Stimulated activated CD4-positive, alpha-beta T cell treated with anti-CD3 and anti-CD28 coated beads, Interleukin-1b, Interleukin-23, amount 100 ng/mL, for 4 hours (primary cell): ENCODE measurements at places on chromosomes 13 and 19.

DNA sequence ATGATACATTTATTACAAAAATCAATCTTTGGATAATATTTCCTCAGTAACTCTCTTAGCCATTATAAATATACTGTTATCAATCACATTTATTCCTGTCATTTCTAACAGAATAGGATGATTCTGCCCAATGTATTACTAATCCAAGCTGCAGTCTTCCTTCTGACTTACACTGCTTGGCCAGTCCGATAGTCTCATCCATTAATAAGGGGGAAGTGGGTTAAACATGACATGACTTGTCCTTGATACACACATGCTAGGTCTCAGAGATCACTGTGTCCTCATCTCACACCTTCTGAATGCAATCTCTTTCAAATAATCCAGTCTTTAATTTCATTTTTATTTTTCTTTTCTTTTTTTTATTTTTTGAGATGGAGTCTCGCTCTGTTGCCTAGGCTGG, 18.8 kb downstream of the SACS start:
- DNase-seq: no peak

GRCh38 chr19:18514800-18515682, 6.8 kb downstream of the ELL start:
- no peak for DNase-seq

GRCh38 chr13:51435002-51435578, 17.7 kb downstream of the INTS6 start:
- DNase-seq: no peak

GRCh38 chr13:68872338-68872737, 1235.3 kb upstream of the ATXN8OS start:
- no peak for DNase-seq

DNA sequence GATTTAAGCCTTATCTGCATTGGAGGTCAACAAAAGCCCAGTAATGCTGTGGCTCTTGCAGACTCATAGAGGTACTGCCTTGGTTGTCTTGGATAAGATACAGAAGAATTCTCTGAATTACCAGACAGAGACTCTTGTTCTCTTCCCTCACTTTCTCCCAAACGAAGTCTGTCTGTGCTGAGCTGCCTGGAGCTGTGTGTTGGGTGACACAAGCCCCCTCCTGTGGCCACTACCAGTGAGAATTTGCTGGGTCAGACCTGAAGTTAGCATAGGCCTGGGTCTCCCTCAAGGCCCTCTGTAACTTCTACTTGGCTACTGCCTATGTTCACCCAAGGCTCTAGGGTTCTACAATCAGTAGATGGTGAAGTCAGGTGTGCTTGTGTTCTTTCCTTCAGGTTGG, 413.0 kb downstream of the PCDH20 start:
- no peak for DNase-seq

DNA sequence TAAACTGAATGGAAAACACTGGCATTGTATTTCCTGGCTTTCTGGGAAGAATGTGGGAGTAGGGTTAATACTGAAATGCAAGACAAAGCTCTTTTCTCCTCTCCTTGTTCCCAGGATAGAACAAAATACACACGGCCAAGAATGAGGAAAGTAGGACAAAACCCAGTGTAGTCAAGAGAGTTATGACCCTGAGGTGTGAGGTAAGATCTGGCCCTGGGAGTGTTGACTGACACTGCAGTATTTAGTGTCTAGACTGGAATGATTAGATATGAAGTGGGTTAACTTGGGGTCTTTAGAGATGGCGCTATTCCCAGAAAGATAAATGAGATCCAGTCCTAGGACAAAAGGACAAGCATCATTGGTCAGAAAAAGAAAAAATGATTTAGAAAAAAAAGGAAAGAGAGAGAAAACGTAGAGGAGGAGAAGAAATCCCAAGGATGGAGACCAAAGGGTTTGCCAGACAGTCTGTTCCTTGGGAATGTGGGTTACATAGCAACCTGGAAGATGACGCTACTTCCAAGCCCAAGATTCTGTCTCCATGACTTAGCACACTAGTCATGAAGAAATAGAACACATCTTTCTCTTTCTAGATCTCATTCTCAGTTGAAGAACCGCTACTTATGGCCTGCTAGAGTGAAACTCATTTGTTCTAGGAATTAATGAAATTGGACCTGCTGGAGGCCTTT, 543.6 kb upstream of the GPC6 start:
- no peak for DNase-seq

DNA sequence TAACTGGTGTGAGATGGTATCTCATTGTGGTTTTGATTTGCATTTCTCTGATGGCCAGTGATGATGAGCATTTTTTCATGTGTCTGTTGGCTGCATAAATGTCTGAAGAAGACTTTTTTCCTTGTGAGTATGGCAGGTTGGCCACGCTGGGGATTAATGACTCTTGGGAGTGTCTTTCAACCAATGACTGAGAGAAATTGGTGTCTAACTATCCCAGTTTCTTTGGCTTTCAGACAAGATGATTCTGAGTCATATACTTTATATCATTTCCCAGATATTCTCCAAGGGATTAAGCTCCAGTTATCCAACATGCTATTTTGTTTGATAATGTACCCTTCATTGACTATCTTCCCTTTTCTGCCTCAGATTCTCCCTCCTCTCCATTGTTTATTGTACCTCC, 35.5 kb upstream of the CSNK1A1L start:
- DNase-seq: no peak

DNA sequence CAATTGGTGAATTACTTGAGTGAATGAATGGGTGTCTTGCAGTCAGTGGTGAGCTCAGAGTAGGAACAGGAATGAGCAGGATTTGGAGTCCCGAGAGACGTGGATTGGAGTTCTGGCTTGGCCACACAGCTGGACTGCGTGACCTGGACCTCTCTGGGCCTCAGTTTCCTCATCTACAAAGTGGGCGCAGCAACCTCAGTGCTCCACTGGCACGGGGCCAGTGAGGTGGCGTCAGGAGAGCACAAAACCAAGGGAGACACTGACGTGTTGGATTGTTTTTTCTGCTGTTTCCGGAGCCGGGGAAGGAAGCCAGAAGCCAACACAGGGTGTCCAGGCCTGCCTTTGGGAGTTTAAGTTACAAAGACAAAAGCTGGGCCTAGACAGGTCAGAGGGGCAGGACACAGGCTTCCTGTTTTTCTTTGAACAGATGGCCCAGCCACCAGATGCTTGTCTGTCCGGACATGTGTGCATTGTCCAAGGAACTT, 6.5 kb upstream of the DOCK6 start:
- DNase-seq: no peak

DNA sequence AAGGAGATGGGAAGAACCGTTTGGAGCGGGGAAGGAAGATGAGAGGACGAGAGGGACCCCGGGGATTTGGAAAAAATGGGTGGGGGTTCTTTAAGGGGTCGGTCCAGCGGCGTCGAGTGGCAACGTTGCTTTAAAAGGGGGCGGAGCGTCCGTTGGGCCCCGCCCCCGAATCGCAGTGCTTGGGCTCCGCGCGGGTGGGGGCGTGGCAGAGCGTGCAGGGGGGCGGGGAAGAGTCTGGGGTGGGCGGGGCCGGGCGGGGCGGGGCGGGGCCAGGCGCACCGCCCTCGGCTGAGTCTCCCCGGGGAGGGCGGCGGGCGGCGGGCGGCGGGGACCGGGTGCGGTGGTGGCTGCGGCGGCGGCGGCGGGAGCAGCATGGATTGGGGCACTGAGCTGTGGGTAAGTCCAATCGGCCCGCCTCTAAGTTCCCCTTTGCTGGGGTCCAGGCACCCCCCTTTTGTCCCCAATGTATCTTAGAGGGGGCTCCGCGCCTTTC, at the start of gene TRIP10:
Gene TRIP10, plus strand, starts transcription at position 291 of the 493 bp plus-strand sequence. Its CDS starts 82 bp downstream, at position 373.
- peak; percentile 77 for DNase-seq

DNA sequence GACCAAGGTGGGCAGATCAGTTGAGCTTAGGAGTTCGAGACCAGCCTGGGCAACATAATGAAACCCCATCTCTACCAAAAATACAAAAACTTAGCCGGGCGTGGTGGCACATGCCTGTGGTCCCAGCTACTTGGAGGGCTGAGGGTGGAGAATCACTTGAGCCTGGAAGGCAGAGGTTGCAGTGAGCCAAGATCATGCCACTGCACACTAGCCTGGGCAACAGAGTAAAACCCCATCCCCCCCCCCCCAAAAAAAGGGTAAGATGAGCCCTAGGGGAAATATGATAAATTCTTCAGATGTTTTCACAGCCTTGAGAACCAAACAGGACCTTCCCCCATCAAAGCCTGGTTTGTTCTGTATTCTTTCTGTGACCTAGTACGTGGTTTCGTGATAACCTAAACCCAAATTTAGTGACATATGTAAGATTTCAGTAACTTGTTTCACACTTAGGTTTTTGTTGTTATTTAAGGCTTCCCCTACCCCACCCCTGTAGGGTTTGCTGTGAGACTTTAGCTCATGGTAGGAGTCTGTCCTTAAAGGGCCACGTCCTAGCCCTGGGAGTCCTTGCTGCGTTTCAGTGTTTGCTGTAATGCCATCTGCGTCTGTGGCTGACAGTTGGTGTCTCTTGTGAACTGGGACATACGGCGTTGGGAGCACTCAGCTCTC, 49.6 kb downstream of the MYO9B start:
- peak; percentile 11 for DNase-seq

DNA sequence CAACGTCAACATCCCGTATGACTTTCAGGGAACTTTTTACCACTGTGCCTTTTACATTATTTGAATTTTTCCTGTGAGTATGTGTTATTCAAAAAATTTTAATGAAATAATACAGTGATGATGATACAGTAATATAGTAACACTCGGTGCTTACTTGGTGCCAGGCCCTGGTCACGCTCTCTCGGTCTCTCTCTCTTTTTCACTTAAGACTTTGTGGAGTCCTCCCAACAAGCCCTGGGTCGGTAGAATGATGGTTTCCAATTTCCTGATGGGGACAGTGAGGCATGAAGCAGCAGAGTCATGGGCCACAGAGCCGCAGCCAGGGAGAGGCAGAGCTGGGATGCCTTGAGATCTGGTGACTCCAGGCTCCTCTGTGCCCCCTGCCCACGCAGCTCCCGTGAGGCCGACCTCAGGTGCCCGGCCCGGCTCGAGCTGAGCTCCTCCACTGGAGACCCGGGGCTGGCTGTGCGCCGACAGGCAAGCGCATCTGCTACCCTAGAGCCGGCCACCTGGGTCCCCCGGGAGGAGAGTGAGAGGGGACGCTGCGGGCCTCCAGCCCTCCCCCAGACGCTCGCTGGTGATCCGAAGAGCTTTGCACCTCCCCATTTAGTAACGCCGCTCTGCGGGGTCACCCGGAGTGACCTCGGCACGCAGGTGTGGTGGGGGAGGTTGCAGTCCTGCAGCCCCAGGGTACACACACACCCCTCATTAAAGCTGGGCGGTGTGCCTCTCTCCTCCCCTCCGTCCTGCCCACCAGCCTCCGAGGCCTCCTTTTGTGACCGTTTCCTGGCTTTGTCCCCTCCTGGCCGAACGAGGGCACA, 4.4 kb upstream of the SBK3 start:
- no peak for DNase-seq

- DNase-seq: no peak
Observed at GRCh38 chr13:75426421-75426820, 55.5 kb downstream of the TBC1D4 start.

DNA sequence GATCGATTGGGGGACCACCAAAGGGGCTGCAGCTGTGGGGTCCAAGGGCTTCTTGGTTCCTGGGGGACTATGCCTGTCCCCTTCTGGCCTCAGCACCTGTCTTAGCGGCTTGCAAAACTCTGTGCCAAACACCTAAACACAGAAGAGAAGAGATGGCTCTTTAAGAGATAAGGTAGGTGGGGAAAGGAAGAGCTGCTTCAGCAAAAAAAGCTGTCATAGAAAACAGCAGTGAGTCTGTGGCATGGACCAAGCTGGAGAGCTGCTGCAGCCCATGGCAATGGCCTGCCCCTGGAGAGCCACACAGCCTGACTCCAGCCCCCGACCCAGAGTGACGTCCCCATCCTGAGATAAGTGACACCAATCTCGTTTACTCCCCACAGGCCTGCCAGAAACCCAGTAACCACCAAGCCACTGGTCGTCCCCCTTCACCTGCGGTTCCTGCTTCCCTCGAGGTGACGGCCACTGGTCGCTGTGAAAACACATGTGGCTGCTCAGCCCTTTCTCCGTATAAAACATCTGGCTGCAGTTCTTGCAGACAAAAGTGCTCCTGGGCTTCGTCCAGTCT, 25.0 kb upstream of the NAPA start:
- DNase-seq: no peak

DNA sequence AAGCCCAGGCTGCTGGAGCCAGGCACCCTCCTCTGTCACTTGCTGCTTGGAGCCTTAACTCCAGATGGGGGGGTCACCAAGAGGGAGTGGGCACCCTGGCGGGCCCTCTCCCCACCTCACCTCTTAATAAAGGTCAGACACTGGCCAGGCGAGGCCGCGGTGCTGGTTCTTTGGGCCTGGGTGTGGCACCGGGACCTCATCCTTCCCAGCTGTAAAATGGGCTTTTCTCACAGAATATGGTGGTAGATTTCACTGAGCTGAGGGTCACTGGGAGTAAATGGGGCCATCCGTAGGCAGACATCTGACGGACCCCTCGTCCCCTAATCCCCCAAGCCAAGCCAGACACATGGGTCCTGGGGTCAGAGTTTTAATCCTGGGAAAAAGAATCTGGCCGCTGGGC, 14.9 kb downstream of the STAP2 start:
- DNase-seq: no peak
